Dermis lymphatic vessel endothelial cell (primary cell): ENCODE measurements at places on chromosomes 13 and 19. TPM values are rescaled to one million over a fixed set of nuclear protein-coding genes. Genes with fewer than 3 reads are reported as not detected.

The SIGLEC5 gene
- not detected in 2 replicates for total RNA-seq

The KISS1R gene
- not detected in 2 replicates for total RNA-seq

The CYP4F11 gene
- not detected in 2 replicates for total RNA-seq

The CATSPERD gene
- total RNA-seq, result not detected in 2 replicates

The YJEFN3 gene
- total RNA-seq, result 0.09 and 0.11 TPM in 2 replicates

The CFD gene
- 0.52 and 0.54 TPM in 2 replicates for total RNA-seq

The ZNF681 gene
- total RNA-seq, result 0.87 and 1.5 TPM in 2 replicates

The DOCK9 gene
- 435 and 447 TPM in 2 replicates for total RNA-seq

The ATCAY gene
- not detected in 2 replicates for total RNA-seq

The KRTDAP gene
- not detected in 2 replicates for total RNA-seq

The MAP2K2 gene
- 114 and 121 TPM in 2 replicates for total RNA-seq

The FLT1 gene
- total RNA-seq, result 20.1 and 76.5 TPM in 2 replicates

The MBOAT7 gene
- 6.6 and 8.7 TPM in 2 replicates for total RNA-seq

The BRME1 gene
- 0.09 and 0.22 TPM in 2 replicates for total RNA-seq

The LONP1 gene
- total RNA-seq, result 47.4 and 48.4 TPM in 2 replicates

The ZNF317 gene
- total RNA-seq, result 9.9 and 12.2 TPM in 2 replicates

The CALR3 gene
- total RNA-seq, result not detected in 2 replicates

The IGFL3 gene
- not detected in 2 replicates for total RNA-seq

The ALOX5AP gene
- total RNA-seq, result 0.11 TPM in 1 of 2 replicates, not detected in the other

The EFNB2 gene
- total RNA-seq, result 83.2 and 123 TPM in 2 replicates

The PRKACA gene
- 32.6 and 35.6 TPM in 2 replicates for total RNA-seq

The STOML3 gene
- total RNA-seq, result not detected in 2 replicates

The PSG5 gene
- total RNA-seq, result not detected in 2 replicates

The COL4A1 gene
- 1,595 and 1,832 TPM in 2 replicates for total RNA-seq

The ZNF547 gene
- 2.6 and 2.9 TPM in 2 replicates for total RNA-seq

The LGALS4 gene
- 0.34 TPM in 1 of 2 replicates, not detected in the other for total RNA-seq

The ZNF91 gene
- total RNA-seq, result 10.8 and 11.2 TPM in 2 replicates

The PPM1N gene
- 0.52 and 0.54 TPM in 2 replicates for total RNA-seq

The SIGLEC8 gene
- total RNA-seq, result not detected in 2 replicates

The ZNF221 gene
- total RNA-seq, result 3.9 and 6.3 TPM in 2 replicates

The PLK5 gene
- total RNA-seq, result not detected in 2 replicates

The ZNF296 gene
- total RNA-seq, result under 0.01 TPM in 1 of 2 replicates, not detected in the other

The ZNF222 gene
- 5.7 and 7.8 TPM in 2 replicates for total RNA-seq

The VSTM1 gene
- not detected in 2 replicates for total RNA-seq

The MYH14 gene
- under 0.01 and 0.09 TPM in 2 replicates for total RNA-seq

The DLL3 gene
- total RNA-seq, result 0.09 and 0.11 TPM in 2 replicates

The KLK1 gene
- total RNA-seq, result not detected in 2 replicates

The TPRX2 gene
- total RNA-seq, result not detected in 2 replicates

The KIR2DL1 gene
- total RNA-seq, result not detected in 2 replicates
